IMR-90 (cell line): ENCODE measurements at places on chromosomes 3 and 15. TPM values are rescaled to one million over a fixed set of nuclear protein-coding genes. Genes with fewer than 3 reads are reported as not detected.

Gene IGSF10
- under 0.01 TPM in 2 replicates for total RNA-seq

Gene RLBP1
- total RNA-seq: not detected in 2 replicates

GRCh38 chr15:48415036-48415886, 84.0 kb downstream of the DUT start:
- DNase-seq: peak; percentile 53
- no peak overlapping the region for H3K27ac ChIP-seq
- H3K4me1 ChIP-seq: peaks cover 5% of the 10 kb centered on the region
- H3K36me3 ChIP-seq: peaks cover 52% of the 10 kb centered on the region
- H3K4me3 ChIP-seq: no peak overlapping the region
- no peaks in the 10 kb centered on the region for H3K27me3 ChIP-seq

- peak; percentile 66 for DNase-seq
- no peak overlapping the region for H3K27ac ChIP-seq
- H3K4me3 ChIP-seq: no peak overlapping the region
- peaks cover 14% of the 10 kb centered on the region for H3K4me1 ChIP-seq
- H3K36me3 ChIP-seq: no peaks in the 10 kb centered on the region
These were observed 1.8 kb upstream of the ATP10A start for GRCh38 chr15:25864966-25865365.

DNA sequence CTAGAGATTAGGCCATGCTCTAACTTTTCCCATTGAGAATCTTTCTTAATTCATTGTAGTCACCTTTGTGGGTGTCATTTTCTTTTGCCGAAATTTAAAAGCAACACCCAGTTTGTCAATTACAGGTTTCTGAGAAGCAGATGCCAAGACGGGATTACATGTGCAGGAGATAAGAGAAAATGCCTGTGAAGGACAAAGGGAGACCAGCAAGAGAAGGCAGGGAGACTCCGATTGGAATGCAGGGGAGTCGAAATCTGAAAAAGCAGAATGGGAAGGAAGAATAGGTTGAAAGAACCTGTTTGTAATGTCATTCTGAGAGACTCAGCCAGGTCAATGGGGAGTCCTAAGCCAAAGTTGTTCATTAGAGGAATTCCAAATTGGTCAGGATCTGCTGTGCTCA, 3.6 kb upstream of the DPH6 start:
- no peaks in the 10 kb centered on the region for H3K4me1 ChIP-seq
- no peaks in the 10 kb centered on the region for H3K27me3 ChIP-seq
- DNase-seq: no peak
- no peaks in the 10 kb centered on the region for H3K36me3 ChIP-seq
- no peak overlapping the region for H3K27ac ChIP-seq

DNA sequence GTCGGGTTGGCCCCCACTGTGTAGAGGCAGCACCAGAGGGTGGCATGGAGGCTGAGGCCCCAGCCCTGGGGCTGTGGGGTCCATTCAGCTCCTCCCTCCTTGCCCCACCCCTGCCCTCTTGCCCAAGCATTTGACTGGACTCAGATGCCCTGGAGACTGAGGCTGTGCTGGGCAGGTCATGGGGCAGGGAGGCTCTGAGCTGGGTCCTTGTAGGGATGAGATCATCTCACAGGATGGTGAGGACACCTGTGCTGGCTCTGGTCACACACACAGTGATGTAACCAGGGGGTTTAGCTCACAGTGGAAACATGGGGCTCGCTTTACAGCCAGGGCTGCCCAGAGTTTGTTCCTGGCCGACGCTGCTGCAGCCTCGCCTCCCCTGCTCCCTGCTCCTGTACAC, 17.8 kb downstream of the ALPK3 start:
- H3K36me3 ChIP-seq: no peaks in the 10 kb centered on the region
- DNase-seq: no peak

DNA sequence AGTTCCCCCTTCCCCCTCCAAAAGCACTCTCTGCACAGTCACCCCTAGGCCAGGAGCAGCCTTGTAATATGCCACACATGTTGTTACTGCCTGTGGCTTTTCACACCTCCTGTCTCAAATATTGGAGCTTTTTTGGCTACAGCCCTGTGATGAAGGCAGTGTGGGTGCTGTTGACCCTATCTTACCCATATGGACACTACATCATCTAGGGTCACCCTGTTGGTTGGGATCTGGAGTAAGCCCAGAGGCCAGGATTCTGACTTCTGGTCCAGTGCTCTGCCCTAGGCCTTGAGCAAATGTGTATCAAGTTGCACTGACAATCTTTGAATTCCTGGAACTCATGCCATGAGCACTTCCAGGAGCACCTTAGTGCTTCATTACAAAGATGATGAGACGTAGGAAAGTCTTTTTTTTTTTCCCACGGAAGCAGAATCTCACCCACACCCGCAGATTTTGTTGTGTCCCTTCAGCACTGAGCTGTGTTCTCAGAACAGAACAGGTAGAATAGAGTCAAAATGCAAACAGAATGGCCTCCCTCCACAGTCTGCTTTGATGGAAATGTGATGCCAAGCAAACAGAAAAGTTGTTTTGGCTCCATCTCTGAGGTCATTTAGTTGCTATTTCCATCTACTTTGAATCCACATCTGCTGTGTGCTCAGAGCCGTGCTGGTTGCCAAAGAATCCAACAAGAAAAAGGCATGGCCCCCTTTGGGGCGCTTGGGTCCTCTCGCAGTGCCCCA, 49.6 kb downstream of the SMAD3 start:
- H3K4me1 ChIP-seq: peaks cover 60% of the 10 kb centered on the region
- peak overlapping the region; percentile 94 for H3K27ac ChIP-seq
- H3K4me3 ChIP-seq: no peak overlapping the region
- H3K36me3 ChIP-seq: peaks cover 44% of the 10 kb centered on the region

GRCh38 chr3:52554026-52554755, 17.8 kb downstream of the UQCC5 start:
- DNase-seq: no peak
- no peak overlapping the region for H3K4me3 ChIP-seq
- H3K27me3 ChIP-seq: no peaks in the 10 kb centered on the region
- no peaks in the 10 kb centered on the region; the same call in 1 of the 2 replicates for H3K4me1 ChIP-seq
- peaks cover 45% of the 10 kb centered on the region for H3K36me3 ChIP-seq

DNA sequence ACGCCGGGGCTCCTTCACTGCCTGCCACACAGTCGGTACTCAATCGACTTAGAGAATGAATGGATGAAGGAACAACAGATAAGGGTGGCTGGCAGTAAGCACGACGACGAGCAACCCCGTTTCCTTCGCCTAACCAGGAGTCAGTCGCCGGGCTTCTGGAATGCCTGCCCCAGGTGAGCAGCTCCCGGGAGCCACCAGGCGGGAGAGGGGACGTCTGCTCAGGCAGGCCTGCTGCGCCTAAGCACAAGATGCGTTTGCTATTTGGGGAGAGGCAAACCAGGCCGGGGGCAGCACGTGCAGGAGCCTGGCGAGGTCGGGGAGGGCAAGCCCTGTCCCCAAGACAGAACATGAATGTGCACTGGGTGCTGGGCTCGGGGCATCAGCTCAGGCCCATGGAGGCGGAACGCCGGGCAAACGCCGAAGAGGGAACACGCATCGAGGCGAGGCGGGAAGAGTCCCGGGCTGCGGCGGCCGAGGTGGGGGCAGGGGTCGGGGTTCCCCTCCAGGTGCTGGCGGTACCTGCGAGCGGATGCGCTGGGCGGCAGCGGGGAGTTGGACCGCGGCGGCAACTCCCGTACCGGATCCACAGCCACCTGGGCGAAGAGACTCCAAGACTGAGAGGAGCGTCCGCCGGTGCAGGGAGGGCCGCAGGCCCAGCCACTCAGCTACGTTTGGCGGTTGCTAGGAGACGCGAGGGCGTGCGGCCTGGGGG, at the start of gene CFAP92:
Gene CFAP92 (minus strand): TSS at position 616 of the 712 bp plus-strand sequence. CDS start 772 bp downstream, outside the sequence.
- H3K4me1 ChIP-seq: peaks cover 7% of the 10 kb centered on the region; the same call in 1 of the 2 replicates
- H3K27ac ChIP-seq: no peak within 1 kb of the TSS
- DNase-seq: peak; percentile 40
- H3K4me3 ChIP-seq: peak within 1 kb of the TSS; percentile 28
- H3K27me3 ChIP-seq: peaks cover 50% of the 10 kb centered on the region

- DNase-seq: peak; percentile 88
- no peaks in the 10 kb centered on the region for H3K27me3 ChIP-seq
- H3K4me1 ChIP-seq: peaks cover 5% of the 10 kb centered on the region; the same call in 1 of the 2 replicates
- no peaks in the 10 kb centered on the region for H3K36me3 ChIP-seq
These were observed 903 bp downstream of the SLC25A38 start for GRCh38 chr3:39383881-39384664.

- no peak overlapping the region for H3K4me3 ChIP-seq
- no peak overlapping the region for H3K27ac ChIP-seq
- DNase-seq: no peak
- peaks cover 46% of the 10 kb centered on the region for H3K27me3 ChIP-seq
- peaks cover 3% of the 10 kb centered on the region; the same call in 1 of the 2 replicates for H3K4me1 ChIP-seq
These were observed 95.7 kb downstream of the CPN2 start for GRCh38 chr3:194255252-194256039.
